Activated T-helper 1 cell treated with anti-CD3 and anti-CD28 coated beads, Interleukin-12 subunit alpha, Interleukin-12 subunit beta, Interleukin-2, Interleukin-4 antibody, amounts not matched to agents 30 ng/mL and 10 ng/mL and 1 ng/mL, durations not matched to agents 14 hours and 24 hours and 36 hours (primary cell): ENCODE measurements at places on chromosomes 12 and 14. TPM values are rescaled to one million over a fixed set of nuclear protein-coding genes. Genes with fewer than 3 reads are reported as not detected.
A peak's percentile ranks its signal among the peaks of the same experiment; 100 is the strongest.

GRCh38 chr12:103401421-103401820 lies 94.3 kb downstream of the C12orf42 start:
- no peak for DNase-seq

DNA sequence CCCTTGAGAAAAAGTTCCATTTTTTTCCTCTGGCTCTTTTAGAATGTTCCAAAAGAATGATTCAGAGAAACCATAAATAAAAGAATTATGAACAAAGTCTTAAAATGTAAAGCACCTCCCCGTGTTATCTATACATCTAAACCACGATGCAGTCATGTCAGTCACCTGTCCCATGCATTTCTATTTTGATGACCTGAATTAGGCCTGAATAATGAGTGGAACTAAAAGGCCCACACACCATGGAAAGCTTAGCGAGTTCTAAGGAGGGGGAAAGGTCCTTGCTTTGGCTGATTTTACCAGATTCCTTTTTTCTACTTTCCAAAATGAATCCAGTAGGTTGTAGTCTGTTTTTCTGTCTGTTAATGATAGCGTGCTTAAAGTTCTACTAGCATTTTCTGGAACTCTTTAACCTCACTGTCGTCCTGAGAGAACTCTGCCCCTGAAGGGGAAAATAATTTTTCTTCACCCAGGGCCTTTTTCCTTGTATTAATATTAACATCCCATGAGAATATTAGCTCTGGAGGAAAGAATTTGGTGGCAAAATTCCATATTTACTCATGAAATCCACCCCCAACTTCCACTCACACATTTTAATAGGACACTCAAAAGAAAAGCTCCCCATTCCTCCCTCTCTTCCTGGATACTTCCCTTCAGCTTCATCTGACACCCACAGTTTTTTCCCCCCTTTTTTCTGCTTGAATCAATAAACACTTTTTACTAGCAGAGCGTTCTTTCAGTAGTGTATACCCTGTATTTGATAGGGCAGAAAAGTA lies 266.3 kb upstream of the DIO2 start:
- no peak for DNase-seq

- DNase-seq, result no peak
Observed at GRCh38 chr12:76998908-76999556, 66.3 kb downstream of the E2F7 start.

GRCh38 chr14:52551205-52551604 lies 1.1 kb downstream of the TXNDC16 start:
- no peak for DNase-seq

DNA sequence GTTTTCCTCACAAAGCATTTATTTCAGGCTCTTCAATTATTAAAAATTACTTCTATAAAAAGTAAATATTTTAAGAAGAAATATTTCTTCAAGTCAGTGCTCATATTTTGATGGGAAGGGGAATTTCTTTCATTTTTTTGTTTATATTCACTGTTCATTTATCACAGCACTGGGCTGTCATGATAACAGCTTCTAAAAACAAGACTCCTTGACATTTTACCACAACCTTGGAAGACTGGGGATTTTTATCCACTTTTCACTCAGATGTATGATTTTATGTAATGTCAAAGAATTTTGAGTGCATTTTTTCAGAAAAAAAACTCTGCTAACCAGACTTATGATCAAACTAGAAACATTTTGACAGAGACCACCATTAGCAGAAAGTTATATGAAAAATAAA lies 149.7 kb downstream of the PHLDA1 start:
- DNase-seq, result no peak

Gene TAS2R9
- not detected in 2 replicates for total RNA-seq

Gene C12orf56
- 0.15 TPM in 1 of 2 replicates, not detected in the other for total RNA-seq

DNA sequence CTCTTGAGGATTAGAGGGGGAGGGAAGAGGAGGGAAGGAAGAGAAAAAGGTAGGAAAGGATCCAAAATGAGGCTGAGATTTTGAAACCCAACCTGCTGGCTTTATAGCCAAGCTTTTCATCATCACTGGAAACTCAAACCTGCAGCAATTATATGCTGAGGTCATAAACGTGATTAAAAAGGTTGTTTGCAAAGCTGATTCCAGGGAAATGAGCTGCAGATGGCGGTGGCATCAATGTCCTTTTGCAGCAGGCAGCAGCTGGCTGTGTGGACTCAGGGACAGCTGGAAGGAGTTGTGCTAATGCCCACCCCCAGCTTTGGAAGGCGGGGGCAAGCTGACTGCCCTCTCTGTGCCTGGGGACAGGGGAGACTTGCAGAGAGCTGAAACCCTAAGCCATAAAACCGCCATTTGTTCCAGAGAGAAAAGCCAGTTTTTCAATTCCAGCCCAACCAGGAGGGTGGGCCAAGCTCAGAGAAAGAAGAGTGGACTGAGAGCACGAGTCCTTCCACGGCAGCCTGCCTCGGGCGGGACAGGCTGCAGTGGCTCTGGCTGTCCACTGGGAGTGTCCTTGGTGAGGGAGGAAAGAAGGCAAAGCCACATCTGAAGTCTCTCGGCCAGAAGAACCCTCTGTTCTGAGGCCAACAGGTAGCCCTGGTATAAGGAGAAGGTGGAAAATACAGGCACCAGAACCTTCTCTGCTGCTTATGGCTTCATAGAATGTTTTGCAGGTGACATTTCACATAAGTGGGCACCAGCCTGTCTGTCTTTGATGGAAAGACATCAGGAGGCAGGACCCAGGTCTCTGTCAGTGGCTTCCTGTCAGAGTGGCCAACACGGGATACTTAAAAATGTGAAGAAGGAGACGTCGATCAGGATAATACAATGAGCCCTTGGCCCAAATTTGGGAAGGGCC lies 90.7 kb downstream of the SINHCAF start:
- DNase-seq, result no peak

DNA sequence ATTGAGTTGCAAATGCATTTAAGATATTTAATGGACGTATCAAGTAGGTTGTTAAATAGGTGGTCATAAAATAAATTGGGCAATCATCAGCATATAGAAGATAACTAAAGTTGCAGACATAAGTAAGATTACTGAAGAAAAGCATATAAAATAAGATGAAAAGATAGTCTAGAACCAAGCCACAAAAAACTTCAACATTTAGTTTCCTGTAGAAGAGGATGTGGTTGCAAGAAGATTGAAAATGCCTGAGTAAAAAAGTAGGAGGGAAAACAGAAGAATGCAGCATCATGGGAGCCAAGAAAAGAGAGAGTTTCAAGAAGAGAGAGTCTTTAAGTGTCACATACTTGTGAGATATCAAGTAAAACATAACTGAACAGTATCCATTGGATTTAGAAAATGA lies 17.6 kb upstream of the SLC16A7 start:
- no peak for DNase-seq

Gene EMP1
- total RNA-seq, result 29.6 and 33.6 TPM in 2 replicates

GRCh38 chr12:56358836-56359532 lies 923 bp downstream of the STAT2 start:
- no peak for DNase-seq

DNA sequence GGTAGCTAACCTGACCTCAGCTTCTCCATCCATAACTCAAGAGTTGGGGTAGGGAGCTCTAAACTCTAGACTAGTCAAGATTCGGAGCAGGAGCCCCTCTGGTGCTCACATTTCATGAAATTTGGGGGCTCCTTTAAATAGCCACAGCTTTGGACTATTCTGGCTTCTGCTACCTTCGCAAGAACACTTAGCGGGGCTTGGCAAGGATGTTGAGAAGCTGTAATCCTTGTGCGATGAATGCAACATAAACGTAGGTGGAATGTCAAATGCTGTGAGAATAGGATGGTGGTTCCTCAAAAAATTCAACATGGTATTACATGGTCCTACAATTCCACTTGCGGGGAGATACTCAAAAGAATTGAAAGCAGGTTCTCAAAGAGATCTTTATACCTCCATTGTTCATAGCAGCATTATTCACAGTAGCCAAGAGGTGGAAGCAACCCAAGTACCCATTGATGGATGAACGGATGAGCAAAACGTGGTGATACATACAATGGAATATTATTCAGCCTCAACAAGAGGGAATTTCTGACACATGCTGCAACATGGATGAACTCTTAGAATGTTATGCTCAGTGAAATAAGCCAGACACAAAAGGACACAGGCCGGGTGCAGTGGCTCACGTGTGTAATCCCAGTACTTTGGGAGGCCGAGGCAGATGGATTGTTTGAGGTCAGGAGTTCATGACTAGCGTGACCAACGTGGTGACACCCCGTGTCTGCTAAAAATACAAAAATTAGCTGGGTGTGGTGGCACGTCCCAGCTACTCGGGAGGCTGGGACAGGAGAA lies 73.8 kb downstream of the ACTN1 start:
- DNase-seq, result no peak

GRCh38 chr14:24888532-24888931 lies 161.4 kb downstream of the STXBP6 start:
- no peak for DNase-seq

DNA sequence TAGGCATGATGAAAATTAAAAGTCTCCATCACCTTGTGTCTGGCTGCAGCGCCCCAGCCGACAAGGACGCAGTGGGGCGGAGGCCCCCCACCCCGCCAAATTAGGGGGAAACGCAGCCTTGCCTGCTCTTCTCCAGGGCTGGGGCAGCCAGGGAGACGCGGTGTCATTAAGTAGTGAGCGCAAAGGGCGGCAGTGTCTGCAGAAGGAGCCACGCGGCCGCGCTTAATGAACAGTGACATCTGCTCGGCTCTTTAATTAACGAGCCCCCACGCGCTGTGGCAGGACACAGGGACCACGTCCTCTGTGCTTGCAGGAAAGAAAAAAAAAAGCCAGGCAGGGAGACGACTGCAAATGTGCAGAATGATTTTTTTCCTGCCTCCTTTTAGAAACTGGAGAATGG lies 93.4 kb upstream of the NCOR2 start:
- DNase-seq, result no peak

GRCh38 chr14:57388067-57388466 lies 2.3 kb upstream of the NAA30 start:
- no peak for DNase-seq

DNA sequence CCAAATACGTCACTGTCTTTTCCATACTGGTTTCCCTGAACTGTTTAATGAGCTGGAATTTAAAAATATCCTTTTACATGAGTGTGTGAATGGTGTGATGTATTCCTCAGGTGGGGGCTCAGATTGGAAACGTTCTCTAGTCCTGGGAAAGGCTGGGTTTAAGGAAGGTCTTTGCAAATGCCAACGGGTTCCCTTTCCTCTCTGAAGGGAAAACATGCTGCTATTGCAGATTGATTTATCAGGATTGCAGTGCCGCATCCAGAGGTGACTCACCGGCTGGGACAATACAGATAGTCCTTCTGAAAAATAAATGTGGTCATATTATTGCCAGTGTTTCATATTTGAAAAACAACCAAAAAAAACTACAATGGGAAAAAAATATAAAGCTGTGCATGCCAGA lies 193.1 kb upstream of the FLRT2 start:
- no peak for DNase-seq

GRCh38 chr12:23757541-23757962 lies 191.9 kb downstream of the SOX5 start:
- no peak for DNase-seq

Gene TXNDC16
- total RNA-seq, result 4.0 and 4.8 TPM in 2 replicates

Gene KRT74
- not detected in 2 replicates for total RNA-seq

Gene LMO3
- total RNA-seq, result not detected in 2 replicates

Gene PLBD2
- 15.3 and 16.3 TPM in 2 replicates for total RNA-seq

Gene PROX2
- total RNA-seq, result not detected in 2 replicates

DNA sequence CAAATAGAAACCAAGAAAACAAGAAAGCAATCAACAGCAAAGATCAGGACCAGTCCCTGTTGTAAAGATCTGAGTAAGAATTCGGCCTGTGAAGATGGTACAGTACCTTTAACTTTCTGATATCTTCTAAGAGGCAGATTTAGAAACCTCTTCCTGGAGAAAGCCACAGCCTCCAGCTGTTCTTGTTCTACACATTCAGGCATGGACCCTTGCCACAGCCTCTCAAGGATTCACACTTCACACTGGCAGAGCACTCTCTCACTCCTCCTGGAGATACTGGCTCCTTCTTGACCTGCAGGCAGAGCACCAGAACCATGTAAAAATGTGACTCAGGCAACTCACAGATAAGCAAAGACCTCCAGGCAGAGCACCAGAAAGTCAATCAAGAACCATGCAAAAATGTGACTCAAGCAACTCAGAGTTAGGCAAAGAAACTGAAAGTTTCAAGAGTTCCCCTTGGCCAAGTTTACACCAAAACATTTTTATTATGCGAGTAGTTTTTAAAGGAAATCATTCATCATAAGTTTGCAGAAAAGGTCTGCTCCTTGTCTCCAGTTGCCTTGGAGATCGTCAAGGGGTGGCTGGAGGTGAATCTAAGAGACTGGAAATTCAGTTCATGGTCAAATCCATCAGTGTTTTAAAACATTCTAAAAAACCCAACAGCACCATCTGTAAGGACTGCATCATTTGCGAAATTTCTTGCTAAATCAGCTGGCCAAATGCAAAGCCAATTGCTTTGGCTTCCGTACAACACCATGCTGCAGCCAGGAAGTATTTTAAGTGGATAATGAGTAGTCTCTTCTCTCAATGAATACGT lies 119.3 kb upstream of the MDM1 start:
- peak; percentile 53 for DNase-seq

Gene IFNG-AS1
- 0.41 and 0.83 TPM in 2 replicates for total RNA-seq

DNA sequence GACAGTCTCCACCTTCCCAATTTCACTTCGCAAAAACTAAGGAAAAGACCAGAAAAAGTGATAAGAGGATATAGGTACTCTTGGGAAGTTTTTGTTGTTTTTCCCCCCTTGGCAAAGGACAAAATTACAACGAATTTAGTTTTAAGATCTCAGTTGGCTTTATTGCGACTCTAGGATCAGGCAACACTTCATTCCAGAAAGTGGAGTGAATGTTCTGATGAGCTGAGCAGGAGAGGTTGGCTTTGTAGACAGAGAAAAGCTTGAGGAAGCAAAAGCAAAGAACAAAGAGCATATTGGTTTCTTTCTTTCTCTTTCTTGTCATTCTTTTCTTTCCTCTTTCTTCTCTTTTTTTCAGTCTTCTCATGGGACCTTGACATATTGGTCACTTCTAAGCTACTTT lies 640 bp upstream of the ZFYVE1 start:
- DNase-seq, result no peak

- DNase-seq, result no peak
Observed at GRCh38 chr12:13591488-13591887, 389.9 kb downstream of the GRIN2B start.

- DNase-seq, result peak; percentile 34
Observed at GRCh38 chr12:14716848-14717444, 20.5 kb upstream of the GUCY2C start.

Gene SIX4
- total RNA-seq, result 0.57 and 1.1 TPM in 2 replicates

DNA sequence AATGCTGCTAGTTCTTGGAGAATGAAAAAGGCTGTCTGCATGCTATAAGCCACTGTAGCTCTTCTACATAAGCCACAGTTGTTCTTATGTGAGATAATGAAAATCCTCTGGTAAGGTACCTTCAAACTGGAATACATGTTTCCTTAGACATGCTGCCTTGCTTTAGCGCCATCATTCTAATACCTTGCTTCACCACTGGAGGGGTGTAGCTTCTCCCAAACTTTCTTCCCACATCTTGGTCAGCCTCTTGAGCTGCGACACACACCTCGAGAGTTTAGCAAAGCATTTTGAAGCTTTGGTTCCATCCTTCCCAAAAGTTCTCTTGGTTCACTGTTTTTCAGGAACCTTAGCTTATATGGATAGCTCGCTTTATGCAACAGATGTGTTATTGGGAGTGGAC lies 69.5 kb downstream of the NKX2-1 start:
- DNase-seq, result no peak

GRCh38 chr14:72714094-72714493 lies 179.8 kb downstream of the DPF3 start:
- peak; percentile 55 for DNase-seq

- DNase-seq, result no peak
Observed at GRCh38 chr12:80766897-80767296, 50.2 kb downstream of the MYF5 start.

- no peak for DNase-seq
Observed at GRCh38 chr12:5096241-5096924, 52.7 kb downstream of the KCNA5 start.
